AML-193 (cell line): ENCODE measurements at places on chromosomes 5 and 9.

DNA sequence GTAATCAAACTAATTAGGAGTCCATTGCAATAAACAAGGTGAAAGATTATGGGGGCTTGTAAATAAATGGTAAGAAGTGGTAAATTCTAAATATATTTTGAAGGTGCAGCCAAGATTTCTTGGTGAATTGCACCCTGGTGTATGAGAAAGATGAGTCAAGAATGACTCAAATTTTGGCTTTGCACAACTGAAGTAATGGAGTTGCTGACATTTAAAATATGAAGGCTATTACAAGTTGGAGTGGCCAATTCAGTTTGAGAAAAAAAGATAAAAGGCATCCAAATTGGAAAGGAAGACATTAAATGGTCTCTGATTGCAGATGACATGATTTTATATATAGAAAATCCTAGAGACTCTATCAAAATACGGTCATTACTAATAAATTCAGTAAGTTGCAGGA lies 2330.6 kb downstream of the MAT2B start:
- no peak for DNase-seq

- peak; percentile 23 for DNase-seq
Measured at GRCh38 chr9:35696520-35697215, 6.9 kb upstream of the TPM2 start.

DNA sequence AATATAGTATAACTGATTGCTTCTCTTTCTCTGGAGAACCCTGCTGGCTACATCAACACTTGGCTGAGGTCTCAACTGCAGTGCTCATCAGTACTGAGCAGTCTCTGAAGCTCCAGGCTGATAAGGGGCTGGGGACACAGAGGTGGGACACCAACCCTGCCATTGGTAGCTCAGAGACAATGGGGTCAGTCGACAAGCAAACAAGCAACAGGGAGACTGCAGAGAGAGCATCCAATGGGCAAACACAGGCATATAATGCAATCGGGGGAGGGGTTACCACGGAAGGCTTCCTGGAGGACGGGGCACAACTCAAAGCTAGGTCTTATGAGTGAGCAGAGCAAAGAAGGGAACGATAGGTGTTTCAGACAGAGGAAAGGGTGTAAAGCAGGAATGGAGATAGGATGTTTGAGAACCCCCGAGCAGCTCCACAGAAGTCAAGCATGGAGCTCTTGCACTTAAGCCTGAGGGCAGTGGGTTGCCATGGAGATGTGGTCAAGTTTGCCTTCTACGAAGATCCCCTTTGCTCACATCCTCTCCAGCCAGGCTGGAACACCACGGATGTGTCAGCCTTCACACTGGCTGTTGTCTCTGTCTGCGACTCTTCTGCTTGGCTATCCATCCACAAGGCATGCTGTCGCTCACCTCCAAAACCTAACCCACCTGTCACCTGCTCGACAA lies 21.5 kb upstream of the AKNA start:
- DNase-seq = peak; percentile 54

DNA sequence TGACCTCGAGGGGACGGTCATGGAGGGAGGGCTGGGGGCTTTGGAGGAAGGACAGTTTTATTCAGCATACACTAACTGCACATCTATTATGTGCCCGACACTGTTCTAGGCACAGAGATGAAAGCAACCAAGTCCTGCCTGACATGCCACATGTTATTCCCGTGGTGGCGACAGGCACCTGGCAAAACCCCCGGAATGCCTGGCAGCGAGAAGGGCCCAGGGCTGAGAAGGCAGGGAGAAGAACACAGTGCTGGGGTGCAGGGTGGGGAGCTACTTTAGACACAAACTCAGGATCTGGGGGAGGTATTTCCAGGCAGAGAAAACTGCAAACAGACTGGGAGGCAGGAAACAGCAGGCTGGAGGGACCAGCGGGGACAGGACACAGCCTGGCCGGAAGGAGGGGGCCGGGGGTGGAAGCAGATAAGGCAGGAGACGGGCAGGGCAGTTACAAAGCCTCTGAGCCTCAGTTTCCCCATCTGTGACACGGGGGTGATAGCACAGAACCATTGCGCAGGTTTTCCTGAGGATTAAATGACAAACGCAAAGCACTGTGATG lies 77.7 kb downstream of the STK10 start:
- DNase-seq = no peak

GRCh38 chr5:68381909-68382308 lies 166.4 kb downstream of the PIK3R1 start:
- DNase-seq = peak; percentile 50

- DNase-seq = peak; percentile 76
Measured at GRCh38 chr9:90815183-90815943, 13.7 kb downstream of the SYK start.

GRCh38 chr5:107485184-107485583 lies 185.6 kb downstream of the EFNA5 start:
- no peak for DNase-seq

DNA sequence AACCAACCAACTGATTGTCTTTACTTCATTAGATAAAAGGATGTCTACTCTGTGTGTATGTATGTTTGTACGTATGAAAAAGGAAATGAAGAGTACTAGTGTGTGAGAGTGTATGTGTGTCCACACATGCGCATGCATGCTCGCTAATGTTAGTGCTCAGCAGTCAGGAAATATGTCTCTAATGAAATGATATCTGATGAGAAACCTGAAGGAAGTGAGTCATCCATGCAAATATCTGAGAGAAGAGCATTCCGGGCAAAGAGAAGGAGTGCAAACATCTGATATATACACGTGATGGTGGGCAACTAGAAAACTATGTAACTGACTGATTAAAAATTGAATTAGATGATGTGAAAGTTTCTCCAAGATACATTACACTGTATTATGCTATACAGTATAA lies 29.6 kb upstream of the UGCG start:
- no peak for DNase-seq

GRCh38 chr9:136251264-136252115 lies 5.9 kb upstream of the QSOX2 start:
- no peak for DNase-seq

DNA sequence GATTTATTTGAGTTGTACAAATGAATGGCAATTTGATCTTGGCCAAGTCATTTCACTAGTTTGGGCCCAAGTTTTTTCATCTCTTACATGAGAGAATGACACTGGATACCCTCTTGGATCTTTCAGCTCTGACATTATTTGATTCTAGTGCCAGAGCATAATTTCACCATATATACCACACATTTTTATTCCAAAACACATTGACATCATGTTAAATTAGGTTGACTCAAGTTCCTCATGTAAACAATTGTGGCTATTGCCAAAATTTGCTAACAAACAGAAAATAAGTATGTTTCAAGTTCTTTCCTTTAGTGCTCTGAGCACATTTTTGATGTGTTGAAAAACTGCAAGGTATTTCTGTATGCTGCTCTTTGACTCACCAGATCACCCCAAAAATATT lies 375.8 kb downstream of the ZNF608 start:
- DNase-seq = no peak

DNA sequence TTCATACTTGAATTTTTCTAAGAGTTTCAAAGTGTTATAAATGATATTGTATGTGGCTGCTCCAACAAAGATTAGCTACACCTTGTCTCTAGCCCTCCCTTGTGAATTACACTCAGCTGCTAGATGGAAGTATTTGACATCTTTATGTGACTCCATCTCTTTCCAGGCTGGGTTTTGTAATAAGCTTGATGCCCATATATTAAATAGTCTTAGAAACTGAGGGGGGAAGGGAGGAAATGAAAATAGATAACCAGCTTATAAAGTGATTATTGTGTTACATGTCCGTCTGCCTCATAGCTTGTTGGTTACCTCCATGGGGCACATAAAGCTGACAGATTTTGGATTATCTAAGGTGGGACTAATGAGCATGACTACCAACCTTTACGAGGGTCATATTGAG lies 63.4 kb downstream of the CD180 start:
- no peak for DNase-seq

DNA sequence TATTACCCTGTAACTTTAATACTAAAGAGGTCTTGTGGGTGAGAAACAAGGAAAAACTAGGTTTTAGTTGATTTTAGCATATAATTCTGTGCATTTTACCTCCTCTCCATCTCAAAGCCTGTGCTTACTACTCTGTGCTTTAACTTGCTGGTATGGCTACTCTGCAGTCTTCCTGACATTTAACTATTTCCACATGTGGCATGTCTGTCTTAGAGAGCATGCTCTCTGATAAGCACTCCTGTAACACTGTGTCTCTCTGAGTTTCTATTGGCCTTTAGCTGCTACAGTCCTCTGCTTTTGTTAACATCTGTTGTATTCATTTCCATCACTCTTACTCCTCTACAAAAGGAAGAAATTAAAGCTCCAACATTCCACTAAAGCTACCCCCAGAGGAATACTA lies 418.3 kb downstream of the RAB3C start:
- no peak for DNase-seq

GRCh38 chr5:54756796-54757402 lies 228.5 kb downstream of the ESM1 start:
- no peak for DNase-seq

- no peak for DNase-seq
Measured at GRCh38 chr5:122447072-122447471, 135.0 kb downstream of the SNCAIP start.

DNA sequence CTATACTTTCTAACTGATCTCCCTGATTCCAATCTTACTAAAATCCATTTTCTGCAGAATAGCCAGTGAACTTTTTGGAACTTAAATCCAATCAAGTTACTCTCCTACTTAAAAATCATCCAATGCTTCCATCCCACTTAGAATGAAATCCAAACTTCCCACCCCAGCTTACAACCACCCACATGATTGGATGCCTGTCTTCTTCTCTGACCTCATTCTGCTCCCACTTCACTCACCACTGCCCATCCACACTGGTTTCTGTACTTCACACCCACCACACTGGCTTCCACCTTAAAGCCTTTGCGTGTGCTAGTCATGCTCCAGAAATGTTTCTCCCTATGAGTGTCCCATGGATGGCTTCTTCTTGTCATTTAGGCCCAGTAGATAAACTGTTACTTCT lies 119.7 kb downstream of the PRELID2 start:
- no peak for DNase-seq

- DNase-seq = no peak
Measured at GRCh38 chr5:151014680-151015343, 5.6 kb upstream of the GPX3 start.

DNA sequence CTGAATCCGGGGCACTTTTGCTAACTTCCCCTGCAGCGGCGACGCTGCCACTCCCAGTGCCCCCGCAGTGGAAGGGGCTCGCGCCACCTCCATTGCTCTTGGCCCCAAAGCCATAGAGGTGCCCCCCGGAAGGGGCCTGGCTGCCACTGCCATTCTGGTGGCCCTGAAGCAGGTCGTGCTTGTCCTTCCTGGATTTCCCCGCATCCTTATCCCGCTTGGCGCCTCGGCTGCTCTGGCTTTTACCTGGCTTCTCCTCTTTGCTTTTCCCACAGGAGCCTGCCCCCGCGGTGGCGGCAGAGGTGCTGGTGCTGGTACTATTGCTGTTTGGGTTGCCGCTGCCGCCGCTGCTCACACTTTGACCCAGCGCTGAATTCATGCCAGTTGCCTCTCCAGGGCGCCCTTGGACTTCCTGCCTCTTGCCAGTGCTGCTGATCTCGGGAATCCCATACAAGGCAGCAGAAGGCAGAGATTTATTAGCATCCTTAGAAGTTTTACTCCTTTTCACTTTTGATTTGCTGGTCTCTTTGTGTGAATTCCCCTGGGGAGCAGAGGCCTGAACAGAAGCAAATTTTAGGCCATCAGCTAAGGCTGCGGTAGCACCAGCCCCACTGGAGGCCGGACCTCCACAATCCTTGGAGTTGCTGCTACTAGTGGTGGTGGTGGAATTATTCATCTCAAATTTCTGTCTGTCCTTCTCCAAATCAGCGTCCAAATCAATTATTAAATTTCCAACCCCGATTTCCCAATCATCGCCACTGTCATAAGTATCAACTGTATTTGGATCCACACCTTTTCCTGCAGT lies 2.1 kb downstream of the ZNF608 start:
- DNase-seq = no peak

DNA sequence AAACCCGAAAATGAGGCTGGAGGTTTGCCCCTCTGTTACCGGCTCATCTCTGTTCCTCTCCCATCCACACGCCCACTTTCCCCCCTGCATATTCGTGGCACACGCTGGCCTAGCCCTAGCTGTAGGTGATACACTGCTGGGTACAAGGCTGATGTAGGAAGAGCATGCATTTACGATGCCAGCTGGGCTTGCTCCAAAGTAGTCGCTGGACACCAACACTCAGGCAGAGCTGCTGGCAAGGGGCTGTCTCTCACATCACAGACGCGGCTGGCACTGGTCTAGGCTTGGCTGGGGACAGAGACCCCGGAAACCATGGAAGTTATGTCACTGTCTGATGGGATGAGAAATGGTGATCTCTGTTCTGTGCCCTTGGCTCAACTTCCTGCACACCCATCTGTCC lies 9.8 kb upstream of the PHYKPL start:
- no peak for DNase-seq

DNA sequence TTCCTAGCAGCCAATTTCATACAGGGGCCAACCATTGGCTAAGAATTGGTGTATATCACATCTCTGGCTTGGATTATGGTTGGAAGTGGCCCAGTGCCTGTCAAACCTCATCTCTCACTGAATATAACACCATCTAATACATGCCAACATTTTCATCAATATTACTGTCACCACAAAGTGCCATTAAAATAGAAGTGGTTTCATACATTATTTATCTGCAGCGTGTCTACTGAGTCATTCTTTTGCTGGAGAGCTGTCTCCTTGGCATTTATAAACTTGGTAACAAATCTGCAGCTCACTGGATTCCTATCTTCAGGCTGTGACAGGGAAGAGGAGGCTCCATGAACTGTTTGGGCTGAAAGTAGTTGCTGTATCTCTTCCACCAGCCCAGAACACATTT lies 70.9 kb downstream of the PTTG1 start:
- no peak for DNase-seq

DNA sequence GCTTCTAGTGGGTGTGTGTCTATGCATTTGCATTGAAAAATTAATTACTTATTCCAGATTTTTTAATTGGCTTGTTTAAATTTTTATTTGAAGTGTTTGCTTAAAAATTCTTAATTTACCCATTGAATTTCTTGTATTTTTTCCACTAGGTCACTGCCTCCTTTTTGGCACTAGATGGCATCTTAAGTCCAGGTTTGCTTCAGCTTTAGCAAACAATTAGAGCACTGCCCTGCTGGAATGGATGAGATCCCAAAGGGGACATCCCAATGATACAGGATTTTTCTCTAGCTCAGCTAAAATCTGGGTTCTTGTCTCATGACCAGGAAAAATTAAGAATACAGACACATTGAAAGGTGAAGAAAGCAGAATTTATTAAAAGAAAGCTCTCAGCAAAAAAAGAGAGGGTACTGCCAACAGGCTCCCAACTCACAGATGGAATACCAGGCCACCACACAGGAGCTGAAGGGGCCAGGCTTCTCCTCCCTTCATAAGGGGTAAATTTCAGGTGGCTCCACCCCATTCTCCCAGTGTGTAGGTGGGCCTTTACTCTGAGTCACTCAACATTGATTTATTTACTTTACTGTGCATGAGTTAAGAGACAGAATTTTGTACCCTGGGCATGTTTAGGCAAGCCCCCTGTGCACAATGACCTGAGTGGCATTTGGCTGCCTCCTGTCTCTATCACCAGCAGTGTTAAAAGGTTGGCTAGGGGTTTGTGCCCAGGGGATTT lies 532.4 kb downstream of the ANXA1 start:
- peak; percentile 15 for DNase-seq

- DNase-seq = no peak
Measured at GRCh38 chr9:76528642-76529190, 69.7 kb downstream of the GCNT1 start.
